ENCODE measurements at places on chromosomes 7 and 10.

GRCh38 chr10:61939902-61940301 lies 38.4 kb downstream of the ARID5B start:
- DNase-seq: no peak
- no peaks in the 10 kb centered on the region for H3K4me1 ChIP-seq
- no peaks in the 10 kb centered on the region for H3K36me3 ChIP-seq
- no peak overlapping the region for H3K27ac ChIP-seq
- H3K27me3 ChIP-seq: no peaks in the 10 kb centered on the region

DNA sequence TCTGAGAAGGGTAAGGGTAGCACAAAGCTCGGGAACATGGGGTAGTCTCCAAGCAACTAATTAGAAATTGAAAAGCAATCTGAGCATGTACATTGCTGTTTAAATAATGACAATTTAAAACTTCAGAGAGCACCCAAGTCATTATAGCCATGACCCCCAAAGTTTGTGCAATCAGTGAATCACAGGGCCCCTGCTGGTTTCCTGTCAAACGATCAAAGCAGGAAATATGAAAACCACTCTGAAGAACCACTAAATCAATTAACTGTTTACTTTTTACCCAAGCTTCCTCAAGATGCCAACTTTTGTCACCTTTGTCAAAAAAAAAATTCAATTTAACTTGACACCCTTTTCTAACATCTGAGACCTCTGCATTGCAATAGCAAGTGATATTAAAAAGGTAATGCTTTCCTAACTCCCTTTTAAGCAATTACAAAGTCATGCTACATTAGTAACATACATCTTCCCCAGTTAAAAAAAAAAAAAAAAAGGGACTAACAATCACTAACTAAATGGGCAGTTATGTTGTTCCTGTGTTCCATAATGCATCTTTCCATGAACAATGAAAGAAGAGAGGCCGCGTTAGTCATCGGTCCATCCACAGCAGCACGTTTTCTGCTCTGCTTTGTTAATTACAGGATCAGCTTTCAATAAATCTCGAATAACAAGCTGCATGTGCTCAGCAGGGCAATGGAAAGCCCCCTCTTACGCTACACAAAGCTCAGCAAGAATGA lies 80.6 kb downstream of the ETV1 start:
- no peak overlapping the region for H3K4me3 ChIP-seq
- no peaks in the 10 kb centered on the region for H3K27me3 ChIP-seq
- no peak for DNase-seq
- peaks cover 24% of the 10 kb centered on the region for H3K36me3 ChIP-seq
- no peaks in the 10 kb centered on the region for H3K4me1 ChIP-seq
- no peak overlapping the region for H3K27ac ChIP-seq

GRCh38 chr7:118949031-118949430 lies 724.5 kb downstream of the ANKRD7 start:
- H3K27ac ChIP-seq: no peak overlapping the region
- DNase-seq: no peak
- H3K4me1 ChIP-seq: no peaks in the 10 kb centered on the region
- H3K36me3 ChIP-seq: no peaks in the 10 kb centered on the region
- no peaks in the 10 kb centered on the region for H3K27me3 ChIP-seq

DNA sequence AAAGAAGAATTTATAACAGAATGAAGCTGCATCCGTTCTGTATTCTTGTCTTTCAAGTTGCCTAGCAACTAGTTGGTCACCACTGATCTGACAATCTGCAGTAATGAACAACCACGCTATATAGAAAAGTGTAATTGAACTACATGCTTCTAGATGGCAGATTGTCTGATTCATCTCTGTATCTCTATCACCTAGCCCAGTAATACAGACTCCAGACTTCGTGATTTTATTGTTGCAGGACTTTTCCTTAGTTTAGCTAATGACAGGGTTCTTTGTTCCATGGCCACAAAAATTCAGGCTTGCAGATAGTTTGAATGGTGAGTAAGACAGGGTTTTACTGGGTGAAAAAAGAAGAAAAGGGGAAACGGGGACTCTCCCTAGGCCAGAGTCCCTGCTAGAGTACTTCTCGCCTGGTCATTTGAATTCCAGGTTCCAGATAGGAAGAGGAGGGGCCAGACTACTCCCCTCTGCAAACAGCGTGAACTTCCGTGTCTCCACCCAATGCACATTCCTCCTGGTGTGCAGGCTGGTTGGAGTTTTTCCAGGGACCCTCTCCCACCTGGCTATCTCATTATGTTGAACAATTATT lies 45.9 kb downstream of the COL1A2 start:
- no peak overlapping the region for H3K4me3 ChIP-seq
- DNase-seq: peak; percentile 19
- H3K4me1 ChIP-seq: no peaks in the 10 kb centered on the region
- H3K27ac ChIP-seq: no peak overlapping the region
- H3K36me3 ChIP-seq: no peaks in the 10 kb centered on the region

- H3K27ac ChIP-seq: 0 out of 2 replicates have a peak overlapping the region, but pooled peaks have one; percentile 24
- no peak for DNase-seq
- no peak overlapping the region for H3K4me3 ChIP-seq
- no peaks in the 10 kb centered on the region for H3K27me3 ChIP-seq
- peaks cover 83% of the 10 kb centered on the region for H3K36me3 ChIP-seq
- no peaks in the 10 kb centered on the region for H3K4me1 ChIP-seq
Measured at GRCh38 chr7:138575897-138576428, 115.9 kb downstream of the TRIM24 start.

DNA sequence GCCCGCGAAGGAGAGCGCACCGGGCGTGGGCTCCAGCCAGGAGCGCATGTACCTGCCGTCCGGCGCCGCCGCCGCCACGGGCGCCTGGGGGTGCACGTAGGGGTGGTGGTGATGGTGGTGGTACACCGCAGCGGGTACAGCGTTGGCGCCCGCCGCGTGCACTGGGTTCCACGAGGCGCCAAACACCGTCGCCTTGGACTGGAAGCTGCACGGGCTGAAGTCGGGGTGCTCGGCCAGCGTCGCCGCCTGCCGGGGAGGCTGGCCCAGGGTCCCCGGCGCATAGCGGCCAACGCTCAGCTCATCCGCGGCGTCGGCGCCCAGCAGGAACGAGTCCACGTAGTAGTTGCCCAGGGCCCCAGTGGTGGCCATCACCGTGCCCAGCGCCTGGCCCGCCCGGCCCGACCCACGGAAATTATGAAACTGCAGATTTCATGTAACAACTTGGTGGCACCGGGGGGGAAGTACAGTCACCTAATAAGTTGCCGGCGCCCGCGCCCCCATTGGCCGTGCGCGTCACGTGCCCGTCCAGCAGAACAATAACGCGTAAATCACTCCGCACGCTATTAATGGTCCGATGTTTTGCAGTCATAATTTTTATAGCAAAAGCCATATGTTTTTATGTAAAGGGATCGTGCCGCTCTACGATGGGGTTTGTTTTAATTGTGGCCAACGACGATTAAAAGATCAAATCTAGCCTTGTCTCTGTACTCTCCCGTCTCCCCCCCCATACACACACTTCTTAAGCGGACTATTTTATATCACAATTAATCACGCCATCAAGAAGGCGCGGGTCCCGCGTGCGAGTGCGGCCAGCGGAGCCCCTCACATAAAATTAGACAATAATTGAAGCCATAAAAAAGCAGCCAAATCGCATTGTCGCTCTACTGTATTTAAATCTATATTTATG lies at the start of gene HOXA9:
Gene HOXA9, minus strand, starts transcription at position 449 of the 907 bp plus-strand sequence. Its CDS starts 80 bp downstream, at position 369.
- peak within 1 kb of the TSS; percentile 43 for H3K4me3 ChIP-seq
- H3K27me3 ChIP-seq: peaks cover 100% of the 10 kb centered on the region
- H3K36me3 ChIP-seq: no peaks in the 10 kb centered on the region
- H3K4me1 ChIP-seq: peaks cover 4% of the 10 kb centered on the region
- peak; percentile 54 for DNase-seq

GRCh38 chr10:18822156-18822555 lies 162.9 kb downstream of the ARL5B start:
- peak; percentile 74 for DNase-seq
- H3K27me3 ChIP-seq: no peaks in the 10 kb centered on the region
- no peaks in the 10 kb centered on the region for H3K4me1 ChIP-seq
- no peak overlapping the region for H3K4me3 ChIP-seq

GRCh38 chr7:36775061-36775620 lies 50.8 kb upstream of the AOAH start:
- H3K36me3 ChIP-seq: no peaks in the 10 kb centered on the region
- no peak for DNase-seq
- no peak overlapping the region for H3K27ac ChIP-seq
- H3K4me3 ChIP-seq: no peak overlapping the region

DNA sequence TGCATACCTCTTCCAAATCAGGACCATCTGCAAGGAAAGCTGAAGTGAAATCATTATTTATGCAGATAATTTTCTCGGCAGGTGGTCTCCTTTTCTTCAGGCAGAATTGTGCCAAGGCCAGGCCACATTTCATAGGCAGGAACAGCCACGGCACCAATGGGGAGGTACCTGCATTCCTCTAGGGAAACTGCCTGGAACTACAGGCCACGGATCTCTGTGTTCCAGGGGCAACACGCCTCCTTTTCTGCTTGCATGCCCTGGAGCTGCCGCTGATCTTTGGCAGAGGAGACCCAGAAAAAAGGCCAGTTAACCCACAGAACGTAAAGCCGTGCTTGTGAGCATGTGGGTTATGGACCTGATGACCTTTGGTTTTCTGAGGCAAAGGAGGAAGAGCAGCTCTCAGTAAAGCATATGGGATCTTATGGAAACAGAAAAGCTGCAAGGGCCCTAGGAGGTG lies 111.2 kb upstream of the KIAA1217 start:
- H3K36me3 ChIP-seq: no peaks in the 10 kb centered on the region
- H3K4me1 ChIP-seq: peaks cover 4% of the 10 kb centered on the region
- no peaks in the 10 kb centered on the region for H3K27me3 ChIP-seq

DNA sequence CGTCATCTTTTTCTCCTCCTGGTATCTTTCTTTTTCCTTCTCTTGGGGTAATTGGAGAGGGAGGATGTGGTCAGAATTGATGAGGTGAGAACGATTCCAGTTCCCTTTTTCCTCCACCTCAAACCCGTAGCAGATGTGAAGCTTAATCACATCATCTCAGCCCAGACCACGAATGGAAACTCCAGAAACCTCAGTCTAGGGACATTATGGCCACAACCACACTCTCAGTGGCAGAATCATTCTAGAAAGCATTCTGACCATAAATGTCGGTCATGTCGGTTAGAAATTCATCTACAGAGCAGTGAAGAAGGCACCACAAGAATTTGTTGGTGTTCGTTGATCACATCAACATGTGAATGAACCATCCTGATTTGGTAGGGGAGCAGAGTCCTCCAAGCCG lies 78.7 kb downstream of the GATA3 start:
- H3K27ac ChIP-seq: no peak overlapping the region
- no peaks in the 10 kb centered on the region for H3K4me1 ChIP-seq
- H3K36me3 ChIP-seq: no peaks in the 10 kb centered on the region
- H3K4me3 ChIP-seq: no peak overlapping the region
- DNase-seq: no peak
- no peaks in the 10 kb centered on the region for H3K27me3 ChIP-seq

- H3K27me3 ChIP-seq: no peaks in the 10 kb centered on the region
- no peak overlapping the region for H3K27ac ChIP-seq
- no peaks in the 10 kb centered on the region for H3K4me1 ChIP-seq
- H3K36me3 ChIP-seq: no peaks in the 10 kb centered on the region
- no peak for DNase-seq
- no peak overlapping the region for H3K4me3 ChIP-seq
Measured at GRCh38 chr7:156906200-156906649, 13.2 kb upstream of the LMBR1 start.

GRCh38 chr7:24715171-24715570 lies 42.1 kb downstream of the GSDME start:
- no peak overlapping the region for H3K4me3 ChIP-seq
- no peak overlapping the region for H3K27ac ChIP-seq
- no peaks in the 10 kb centered on the region for H3K4me1 ChIP-seq

GRCh38 chr7:47707583-47707982 lies 125.7 kb upstream of the TNS3 start:
- H3K4me3 ChIP-seq: no peak overlapping the region
- H3K4me1 ChIP-seq: no peaks in the 10 kb centered on the region
- DNase-seq: no peak
- H3K27me3 ChIP-seq: no peaks in the 10 kb centered on the region
- no peak overlapping the region for H3K27ac ChIP-seq

GRCh38 chr10:119113751-119114732 lies 10.1 kb downstream of the DENND10 start:
- H3K4me3 ChIP-seq: no peak overlapping the region
- no peaks in the 10 kb centered on the region for H3K27me3 ChIP-seq
- DNase-seq: no peak

DNA sequence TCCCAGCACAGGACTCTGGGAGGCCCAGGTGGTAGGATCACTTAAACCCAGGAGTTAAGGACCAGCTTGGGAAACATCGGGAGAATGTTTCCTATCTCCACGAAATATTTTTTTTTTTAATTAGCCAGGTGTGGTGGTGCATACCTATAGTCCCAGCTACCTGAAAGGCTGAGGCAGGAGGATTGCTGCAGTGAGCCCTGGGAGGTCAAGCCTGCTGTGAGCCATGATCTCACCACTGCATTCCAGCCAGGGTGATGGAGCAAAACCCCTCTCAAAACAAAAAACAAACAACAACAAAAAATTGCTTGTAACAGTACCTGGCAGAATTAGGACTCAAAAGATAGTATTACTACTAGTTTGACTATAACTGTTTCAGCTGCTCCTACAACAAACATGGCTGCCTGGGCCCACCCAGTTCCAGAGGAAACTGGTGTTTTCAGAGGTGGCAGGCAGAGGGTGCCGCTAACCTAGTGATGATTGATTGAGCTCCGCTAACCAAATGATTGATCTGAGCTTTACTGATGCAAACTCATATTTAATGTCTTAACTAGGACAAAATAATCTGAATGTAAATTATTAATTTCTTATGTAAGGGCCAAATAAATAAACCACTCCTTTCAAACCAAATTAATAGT lies 57.0 kb downstream of the AP3M1 start:
- no peaks in the 10 kb centered on the region for H3K27me3 ChIP-seq
- no peak for DNase-seq
- no peaks in the 10 kb centered on the region for H3K4me1 ChIP-seq
- H3K4me3 ChIP-seq: no peak overlapping the region

DNA sequence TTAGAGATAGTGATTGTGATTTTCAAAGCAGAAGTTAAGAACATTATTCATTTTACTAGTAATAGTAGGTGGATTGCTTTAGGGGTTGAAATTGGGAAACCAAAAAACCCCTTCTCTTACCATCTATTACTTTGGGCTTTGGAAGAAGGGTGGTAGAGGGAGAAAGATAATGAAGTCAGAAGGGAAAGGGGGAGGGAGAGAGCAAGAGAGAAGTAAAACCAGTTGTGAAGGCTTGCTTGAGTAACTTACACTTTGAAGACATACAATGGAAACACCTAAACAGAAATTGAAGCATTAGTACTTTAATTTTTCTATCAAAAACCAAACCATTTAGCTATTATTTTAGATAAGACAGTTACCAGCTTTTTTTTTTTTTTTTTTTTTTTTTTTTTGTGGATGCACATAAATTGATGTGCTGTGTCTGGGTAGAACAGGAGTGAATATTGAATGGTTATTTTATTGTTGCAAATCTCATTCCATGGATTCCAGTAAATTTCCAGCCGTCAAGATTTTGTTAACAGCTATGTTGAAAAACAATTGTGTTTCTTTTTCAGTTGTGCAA lies 5.5 kb downstream of the PRKAR2B start:
- H3K4me3 ChIP-seq: no peak overlapping the region
- H3K27me3 ChIP-seq: peaks cover 5% of the 10 kb centered on the region
- H3K4me1 ChIP-seq: peaks cover 56% of the 10 kb centered on the region
- no peak overlapping the region for H3K27ac ChIP-seq

GRCh38 chr7:151188252-151188542 lies 1.1 kb upstream of the ASB10 start:
- H3K27ac ChIP-seq: no peak overlapping the region
- no peaks in the 10 kb centered on the region for H3K36me3 ChIP-seq
- no peaks in the 10 kb centered on the region for H3K4me1 ChIP-seq
- DNase-seq: no peak
- H3K4me3 ChIP-seq: no peak overlapping the region

- no peaks in the 10 kb centered on the region for H3K36me3 ChIP-seq
- no peak overlapping the region for H3K4me3 ChIP-seq
- H3K27me3 ChIP-seq: peaks cover 35% of the 10 kb centered on the region
- no peak overlapping the region for H3K27ac ChIP-seq
- H3K4me1 ChIP-seq: no peaks in the 10 kb centered on the region
- DNase-seq: no peak
Measured at GRCh38 chr10:59337201-59337652, 25.1 kb downstream of the FAM13C start.

Measured in GM23338 (cell line).